ENCODE measurements at places on chromosomes 2 and 18. TPM values are rescaled to one million over a fixed set of nuclear protein-coding genes. Genes with fewer than 3 reads are reported as not detected.

COL3A1 gene
- total RNA-seq: 88.0 TPM

SH2D6 gene
- 0.41 TPM for total RNA-seq

DNA sequence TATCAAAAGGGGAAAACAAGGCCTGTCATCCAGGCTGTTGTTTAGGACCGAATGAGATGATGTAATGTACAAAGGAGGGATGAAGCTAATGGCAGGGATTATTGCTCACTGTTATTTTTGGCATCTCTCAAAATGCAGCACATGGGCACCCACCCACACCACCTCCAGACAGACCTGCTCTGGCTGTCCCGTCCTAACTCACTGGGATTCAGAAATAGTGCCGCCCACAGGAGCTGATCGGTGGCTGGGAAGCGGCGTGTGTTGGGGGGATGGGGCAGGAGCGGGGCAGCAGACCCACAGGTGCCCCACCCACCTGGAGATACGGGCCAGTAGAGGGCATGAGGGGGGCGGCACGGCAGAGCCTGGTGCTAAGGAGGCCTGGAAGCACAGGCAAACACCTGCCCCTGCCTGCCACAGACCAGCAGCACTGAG lies 52.2 kb downstream of the CRACDL start:
- DNase-seq: no peak

- DNase-seq: no peak
Measured at GRCh38 chr2:55327470-55328230, 58.6 kb upstream of the MTIF2 start.

DNA sequence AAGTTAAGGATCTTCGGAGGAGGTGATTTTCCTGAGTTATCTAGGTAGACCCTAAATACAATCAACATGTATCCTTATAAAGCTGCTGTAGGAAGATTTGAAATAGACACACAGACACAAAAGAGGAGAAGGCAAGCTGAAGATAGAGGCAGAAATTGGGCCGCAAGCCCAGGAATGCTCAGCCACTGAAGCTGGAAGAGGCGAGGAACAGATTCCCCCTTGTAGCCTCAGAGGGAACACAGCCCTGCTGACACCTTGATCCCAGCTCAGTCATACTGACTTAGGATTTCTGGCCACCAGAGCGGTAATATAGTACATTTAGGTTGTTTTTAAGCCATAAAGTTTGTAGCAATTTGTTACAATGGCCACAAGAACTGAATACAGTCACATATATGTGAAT lies 90.9 kb downstream of the ETAA1 start:
- DNase-seq: no peak

GRCh38 chr2:126765395-126765794 lies 109.4 kb downstream of the GYPC start:
- no peak for DNase-seq

Data from frontal cortex (tissue), 4 donors.